Colonic mucosa (tissue), 4 donors: ENCODE measurements at places on chromosomes 5 and 9. TPM values are rescaled to one million over a fixed set of nuclear protein-coding genes. Genes with fewer than 3 reads are reported as not detected.

GRCh38 chr5:126745259-126745992 is 31.5 kb upstream of the LMNB1 start:
- no peaks in the 10 kb centered on the region for H3K36me3 ChIP-seq
- H3K27ac ChIP-seq, result no peak overlapping the region
- DNase-seq, result no peak
- H3K4me1 ChIP-seq, result no peaks in the 10 kb centered on the region
- H3K4me3 ChIP-seq, result no peak overlapping the region
- H3K27me3 ChIP-seq, result no peaks in the 10 kb centered on the region

GRCh38 chr5:1561402-1561929 is 37.7 kb upstream of the LPCAT1 start:
- no peaks in the 10 kb centered on the region for H3K36me3 ChIP-seq
- no peaks in the 10 kb centered on the region for H3K27me3 ChIP-seq
- no peak overlapping the region for H3K4me3 ChIP-seq
- no peak overlapping the region for H3K27ac ChIP-seq
- DNase-seq, result no peak

Gene RMND5B
- 31.9 TPM for total RNA-seq

DNA sequence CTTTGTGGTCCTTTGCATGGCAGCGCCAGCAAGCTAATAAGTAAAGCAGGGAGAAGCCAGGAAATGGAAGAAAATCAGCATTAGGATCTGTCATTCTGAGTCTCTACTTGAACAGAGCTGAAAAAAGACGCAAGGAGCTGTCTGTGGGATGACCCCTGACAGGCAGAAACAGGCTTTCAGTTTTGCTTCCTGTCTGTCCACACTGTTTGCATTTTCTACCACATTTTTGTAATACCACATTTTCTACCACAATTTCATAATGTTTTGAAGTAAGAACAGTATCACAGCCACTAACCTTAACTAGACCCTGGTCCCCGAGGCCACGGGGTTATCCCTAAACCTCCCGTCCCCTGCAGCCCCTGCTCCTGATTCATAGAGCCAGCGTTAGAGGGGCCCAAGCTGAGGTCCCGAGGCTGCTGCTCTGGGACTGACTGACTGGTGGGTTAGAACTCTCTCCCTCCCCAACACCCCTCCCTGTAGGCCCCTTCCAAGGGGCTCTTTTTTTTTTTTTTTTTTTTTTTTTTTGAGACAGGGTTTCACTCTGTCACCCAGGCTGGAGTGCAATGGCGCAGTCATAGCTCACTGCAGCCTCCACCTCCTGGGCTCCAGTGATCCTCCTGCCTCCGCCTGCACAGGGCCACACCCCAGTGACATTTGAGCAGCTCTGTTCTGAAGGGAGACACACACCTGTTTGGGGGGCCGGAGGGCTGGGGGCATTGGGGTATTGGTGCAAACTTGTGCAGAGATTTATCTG is 4.0 kb upstream of the CLIC3 start:
- no peak overlapping the region for H3K4me3 ChIP-seq
- no peak for DNase-seq
- peak overlapping the region; percentile 22 for H3K27ac ChIP-seq
- H3K4me1 ChIP-seq, result peaks cover 13% of the 10 kb centered on the region
- no peaks in the 10 kb centered on the region for H3K36me3 ChIP-seq

DNA sequence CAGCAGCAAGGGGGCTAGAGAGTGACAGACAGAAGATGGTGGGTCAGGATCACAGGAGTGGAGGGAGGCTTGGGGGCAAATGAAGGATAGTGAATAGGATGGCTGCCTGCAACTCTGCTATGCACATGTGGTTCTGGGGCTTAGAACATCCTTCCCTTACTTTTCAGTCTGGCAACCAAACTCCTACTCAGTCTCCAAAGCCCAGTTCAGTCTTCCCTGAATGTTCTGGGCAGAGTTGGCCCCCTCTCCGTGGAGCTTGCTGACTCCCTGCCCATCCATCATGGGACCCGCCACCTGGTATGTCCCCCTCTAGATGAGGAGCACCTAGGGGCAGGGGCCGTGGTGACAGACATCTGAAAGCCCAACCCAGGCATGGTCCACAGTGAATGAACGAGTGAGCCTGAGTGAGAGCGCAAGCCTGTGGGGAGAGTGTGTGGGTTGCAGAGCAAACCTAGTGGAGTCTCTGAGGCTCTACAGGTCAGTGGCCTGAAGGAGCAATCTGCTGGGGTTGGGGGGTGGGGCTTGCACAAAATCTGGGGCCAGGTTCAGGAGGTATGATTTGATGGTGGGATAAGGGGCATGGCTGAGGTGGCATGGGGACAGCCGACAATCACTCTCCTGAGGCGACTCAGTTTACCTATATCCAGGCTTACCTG is 180.6 kb downstream of the FGF18 start:
- H3K4me1 ChIP-seq, result no peaks in the 10 kb centered on the region
- H3K4me3 ChIP-seq, result no peak overlapping the region
- H3K27me3 ChIP-seq, result no peaks in the 10 kb centered on the region

- no peaks in the 10 kb centered on the region for H3K36me3 ChIP-seq
- no peaks in the 10 kb centered on the region for H3K27me3 ChIP-seq
- H3K4me1 ChIP-seq, result no peaks in the 10 kb centered on the region
- DNase-seq, result no peak
These were observed 164.9 kb downstream of the PBX3 start for GRCh38 chr9:125911861-125912644.

Gene BBLN
- total RNA-seq, result 53.0 TPM

Gene CD72
- 0.69 TPM for total RNA-seq

GRCh38 chr9:128540634-128541360 is 11.6 kb upstream of the SPTAN1 start:
- no peaks in the 10 kb centered on the region for H3K4me1 ChIP-seq
- peaks cover 13% of the 10 kb centered on the region for H3K36me3 ChIP-seq
- H3K27ac ChIP-seq, result no peak overlapping the region
- H3K27me3 ChIP-seq, result no peaks in the 10 kb centered on the region
